Chondrocyte (in vitro differentiated cells): ENCODE measurements at places on chromosomes 7 and 10. TPM values are rescaled to one million over a fixed set of nuclear protein-coding genes. Genes with fewer than 3 reads are reported as not detected.

The GPR85 gene
- 0.40 to 0.90 TPM (median 0.63 TPM) in 3 replicates for total RNA-seq

The ASIC3 gene
- 2.2 to 4.9 TPM (median 2.4 TPM) in 3 replicates for total RNA-seq

The FZD8 gene
- total RNA-seq, result 86.9 to 163 TPM (median 89.5 TPM) in 3 replicates

- no peak overlapping the region for H3K27ac ChIP-seq
- no peaks in the 10 kb centered on the region for H3K36me3 ChIP-seq
- H3K4me1 ChIP-seq, result no peaks in the 10 kb centered on the region
- DNase-seq, result no peak
- H3K27me3 ChIP-seq, result peaks cover 16% of the 10 kb centered on the region
- no peak overlapping the region for H3K4me3 ChIP-seq
These were observed 41.2 kb upstream of the ACSL5 start for GRCh38 chr10:112332509-112333228.

DNA sequence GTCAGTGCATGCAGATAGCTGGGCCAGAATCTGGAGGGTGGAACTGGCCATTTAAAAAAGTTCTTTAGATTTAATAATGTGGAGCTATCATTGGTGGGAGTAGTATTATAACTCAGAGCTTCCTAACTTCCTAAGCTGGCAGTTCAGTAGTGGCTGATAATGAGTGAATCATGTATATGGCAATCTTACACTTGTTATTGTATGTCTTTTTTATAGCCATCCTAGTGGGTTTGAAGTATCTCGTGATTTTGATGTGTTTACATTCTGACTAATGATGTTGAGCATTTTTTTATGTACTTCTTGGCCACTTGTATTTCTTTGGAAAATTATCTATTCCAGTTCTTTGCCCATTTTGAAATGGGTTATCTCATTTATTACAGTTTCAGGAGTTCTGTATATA is 15.4 kb downstream of the TFAM start:
- H3K27ac ChIP-seq, result no peak overlapping the region
- H3K36me3 ChIP-seq, result peaks cover 9% of the 10 kb centered on the region
- DNase-seq, result no peak
- H3K4me3 ChIP-seq, result no peak overlapping the region

DNA sequence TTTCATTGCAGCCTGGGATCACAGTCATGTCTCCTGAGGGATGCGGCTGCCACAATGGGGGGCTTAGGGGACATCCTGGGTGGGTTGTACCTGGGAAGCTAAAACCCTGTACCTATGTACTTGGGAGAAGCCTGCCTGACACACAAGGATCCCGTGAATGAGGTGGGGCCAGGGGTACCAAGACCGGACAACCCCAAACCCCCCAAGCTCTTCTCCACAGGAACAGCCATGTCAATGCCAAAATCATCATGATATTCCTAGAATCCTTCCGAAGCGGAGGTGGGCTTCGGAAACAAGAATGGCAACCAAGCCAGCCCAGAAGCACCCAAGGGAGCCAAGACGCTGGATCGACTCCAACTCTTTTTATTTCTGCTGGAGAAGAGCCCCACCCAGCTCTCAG is 260.3 kb upstream of the TCERG1L start:
- no peaks in the 10 kb centered on the region for H3K36me3 ChIP-seq
- no peaks in the 10 kb centered on the region for H3K27me3 ChIP-seq
- H3K4me1 ChIP-seq, result no peaks in the 10 kb centered on the region
- no peak for DNase-seq
- no peak overlapping the region for H3K27ac ChIP-seq

- no peaks in the 10 kb centered on the region for H3K36me3 ChIP-seq
- H3K4me3 ChIP-seq, result no peak overlapping the region
- no peak for DNase-seq
- no peaks in the 10 kb centered on the region for H3K27me3 ChIP-seq
- H3K27ac ChIP-seq, result no peak overlapping the region
These were observed 275.0 kb upstream of the BMPER start for GRCh38 chr7:33630359-33630758.

The HOXA4 gene
- 0.30 TPM in 1 of 3 replicates, not detected in the others for total RNA-seq

DNA sequence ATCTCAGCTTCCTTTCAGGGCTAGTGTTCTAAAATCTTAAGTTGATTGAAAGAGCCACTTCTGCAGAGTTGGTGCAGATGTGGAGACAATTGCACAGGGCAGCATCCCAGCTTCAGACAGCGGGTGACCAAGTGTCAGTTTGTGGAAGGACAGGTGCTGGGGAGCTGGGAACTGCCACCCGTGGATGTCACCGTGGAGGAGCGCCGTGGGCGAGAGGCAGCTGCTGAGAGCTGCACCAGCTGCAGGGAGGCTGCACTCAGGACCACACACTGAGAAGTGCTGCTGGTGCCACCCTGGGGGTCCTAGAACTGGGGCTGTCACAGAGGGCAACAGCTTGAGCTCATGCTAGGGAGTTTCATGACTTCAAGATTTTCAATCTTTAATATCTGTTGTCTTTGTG is 543.0 kb upstream of the FZD8 start:
- no peaks in the 10 kb centered on the region for H3K27me3 ChIP-seq
- DNase-seq, result no peak
- no peaks in the 10 kb centered on the region for H3K36me3 ChIP-seq
- H3K4me1 ChIP-seq, result peaks cover 24% of the 10 kb centered on the region
- no peak overlapping the region for H3K4me3 ChIP-seq
